SK-N-SH treated with all-trans-retinoic acid at 6 μM for 48 hours (cell line): ENCODE measurements at places on chromosomes 11 and 22.
A peak's percentile ranks its signal among the peaks of the same experiment; 100 is the strongest.

GRCh38 chr22:46280999-46281623 lies 13.3 kb downstream of the TTC38 start:
- no peak for ATAC-seq

- no peak for ATAC-seq
These were observed 723 bp upstream of the SCUBE1 start for GRCh38 chr22:43343670-43344519.

DNA sequence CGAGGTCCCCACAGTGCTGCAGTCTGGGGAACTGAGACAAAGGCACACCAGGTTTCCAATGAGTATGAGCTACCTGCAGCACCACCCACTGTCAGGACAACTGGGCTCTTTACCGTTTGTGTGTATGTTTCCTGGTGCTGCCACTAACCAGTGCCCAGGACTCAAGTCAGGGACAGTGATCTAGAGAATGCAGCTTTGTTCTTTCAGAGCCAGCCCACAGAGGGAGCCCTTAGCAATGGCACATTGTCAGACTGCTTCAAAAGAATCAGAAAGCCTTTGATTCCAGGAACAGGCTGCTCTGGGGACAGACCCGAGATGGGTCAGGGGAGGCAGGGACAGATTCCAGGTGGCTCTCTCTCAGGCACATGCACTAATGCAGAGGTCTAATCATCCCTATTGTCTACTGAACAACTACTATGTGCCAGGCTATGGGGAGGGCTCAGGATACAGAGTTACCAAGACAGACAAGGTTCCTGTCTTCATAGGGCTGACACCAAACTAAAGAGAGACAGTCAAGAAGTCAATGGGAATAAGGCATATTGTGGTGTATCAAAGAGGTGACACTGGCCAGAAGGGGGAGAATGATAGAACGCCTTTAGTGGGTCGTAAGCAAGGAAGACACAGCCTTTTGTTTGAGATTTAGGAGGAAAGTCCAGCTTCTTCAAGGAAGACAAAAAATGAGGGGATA lies 103.7 kb downstream of the VPREB1 start:
- peak; percentile 74 for ATAC-seq

GRCh38 chr11:131904756-131905155 lies 534.3 kb downstream of the NTM start:
- ATAC-seq, result no peak

DNA sequence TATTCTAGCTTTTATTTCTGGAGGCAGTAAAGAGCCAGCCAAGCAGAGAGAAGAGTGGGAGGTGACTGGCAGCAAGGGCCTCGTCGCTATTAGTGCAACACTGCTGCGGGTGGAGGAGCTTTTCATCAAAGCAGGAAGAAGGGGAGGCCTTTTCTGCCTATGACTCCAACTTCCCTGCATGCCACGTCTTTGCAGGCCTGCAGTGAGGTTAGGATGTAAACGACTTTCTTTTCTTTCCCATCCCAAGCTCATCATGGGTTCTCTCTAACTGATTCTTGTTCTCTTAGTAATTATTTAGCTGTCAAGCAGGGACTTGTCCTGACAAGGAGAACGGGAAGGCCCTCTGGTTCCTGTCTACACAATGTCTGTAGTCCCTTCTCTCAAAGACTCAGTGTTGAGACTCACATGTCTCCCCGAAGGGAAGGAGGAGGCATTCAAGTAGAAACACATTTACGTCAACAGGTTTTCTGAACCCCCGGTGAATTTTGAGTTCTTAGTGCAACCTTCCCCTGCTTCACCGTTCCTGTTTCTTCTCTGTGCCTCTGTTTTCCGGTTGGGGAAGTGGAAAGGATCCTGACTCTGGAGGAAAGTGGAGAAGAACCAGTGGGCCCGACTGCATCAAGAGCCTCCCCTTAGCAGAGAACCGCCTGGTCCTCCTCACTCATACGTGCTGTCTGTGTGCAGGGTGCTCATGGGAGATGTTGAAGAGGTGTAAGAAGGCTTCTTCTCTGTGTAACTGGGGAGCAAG lies 56.9 kb downstream of the PACS1 start:
- ATAC-seq, result peak; percentile 90

DNA sequence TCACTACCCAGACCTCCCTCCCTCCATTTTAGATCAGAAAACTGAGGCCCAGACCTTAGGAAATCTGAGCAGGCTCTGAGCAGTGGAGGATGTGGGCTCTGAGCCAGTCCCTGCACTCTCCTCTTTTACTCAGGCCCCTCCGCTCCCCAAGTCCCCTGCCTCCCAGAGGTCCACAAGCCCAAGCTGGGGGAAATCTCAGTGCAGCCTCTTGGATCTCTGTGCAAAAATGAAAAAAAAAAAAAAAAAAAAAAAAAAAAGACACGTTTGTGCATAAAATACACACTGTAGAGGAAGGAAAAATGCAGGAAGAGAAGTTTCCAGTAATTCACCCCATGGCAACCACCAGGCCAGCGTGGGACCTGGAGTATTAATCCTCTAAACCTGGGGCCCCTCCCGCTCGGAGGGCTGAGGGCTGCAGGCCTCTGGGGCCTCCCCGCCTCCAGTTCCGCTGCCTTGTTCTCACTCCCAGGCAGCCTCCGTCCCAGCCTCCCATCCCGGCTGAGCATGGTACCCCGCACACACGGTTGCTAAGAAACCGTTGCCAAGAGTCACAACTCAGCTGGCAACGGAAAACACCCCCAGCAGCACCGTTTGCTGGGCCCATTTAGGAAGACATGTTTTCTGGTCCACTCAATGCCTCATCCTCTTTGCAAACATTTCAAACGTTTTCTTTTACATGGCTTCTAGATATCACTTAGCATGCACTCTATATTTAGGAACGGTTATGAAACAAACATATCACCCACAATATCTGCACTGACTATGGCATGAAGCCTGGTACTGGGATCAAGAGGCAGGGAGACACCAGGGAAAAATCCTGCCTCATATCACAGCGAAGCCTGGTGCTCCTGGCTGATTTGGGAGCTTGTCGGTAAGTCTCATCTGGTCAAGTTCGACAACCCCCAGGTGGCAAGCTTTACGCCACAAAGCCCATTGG lies 227.5 kb downstream of the CTTN start:
- ATAC-seq, result no peak

DNA sequence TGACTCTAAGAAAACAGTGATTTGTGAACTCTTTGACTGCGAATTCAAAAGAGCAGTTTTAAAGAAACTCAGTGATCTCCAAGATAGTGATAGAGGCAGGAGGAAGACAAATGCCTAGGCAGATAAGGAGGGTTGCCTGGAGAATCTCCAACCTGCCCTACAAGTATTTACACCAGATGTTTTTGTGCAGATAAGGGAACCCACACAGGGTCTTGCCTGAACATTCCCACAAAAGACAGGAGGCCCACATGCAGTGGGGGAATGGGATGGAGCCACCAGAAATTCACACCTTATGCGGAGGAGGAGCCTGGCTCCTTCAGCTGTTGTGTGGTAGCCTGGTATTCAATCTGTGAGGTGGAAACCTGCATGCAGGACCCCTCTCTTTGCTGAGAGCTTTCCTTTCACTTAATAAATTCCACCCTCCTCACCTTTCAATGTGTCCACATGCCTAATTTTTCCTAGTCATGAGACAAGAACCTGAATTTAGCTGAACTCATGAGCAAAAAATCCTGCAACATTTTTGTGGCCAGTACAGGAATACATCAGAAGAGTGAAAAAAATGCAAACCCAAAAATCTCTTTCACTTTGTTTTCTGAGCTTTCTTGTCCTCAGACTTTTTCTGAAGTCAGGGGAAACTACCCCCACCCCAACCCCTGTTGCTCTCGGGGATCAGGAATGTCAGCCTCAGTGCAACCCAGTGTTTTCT lies 8.1 kb upstream of the GLYAT start:
- ATAC-seq, result no peak
